ENCODE measurements at places on chromosomes 3 and 15.

- DNase-seq = no peak
These were observed 45.9 kb downstream of the SUMF1 start for GRCh38 chr3:4421121-4421520.

- no peak for DNase-seq
These were observed 70.1 kb downstream of the SMAD3 start for GRCh38 chr15:67135494-67135893.

GRCh38 chr15:60964527-60964926 is 264.6 kb downstream of the RORA start:
- no peak for DNase-seq

- DNase-seq = no peak
These were observed 18.8 kb upstream of the BCL6 start for GRCh38 chr3:187763850-187764648.

DNA sequence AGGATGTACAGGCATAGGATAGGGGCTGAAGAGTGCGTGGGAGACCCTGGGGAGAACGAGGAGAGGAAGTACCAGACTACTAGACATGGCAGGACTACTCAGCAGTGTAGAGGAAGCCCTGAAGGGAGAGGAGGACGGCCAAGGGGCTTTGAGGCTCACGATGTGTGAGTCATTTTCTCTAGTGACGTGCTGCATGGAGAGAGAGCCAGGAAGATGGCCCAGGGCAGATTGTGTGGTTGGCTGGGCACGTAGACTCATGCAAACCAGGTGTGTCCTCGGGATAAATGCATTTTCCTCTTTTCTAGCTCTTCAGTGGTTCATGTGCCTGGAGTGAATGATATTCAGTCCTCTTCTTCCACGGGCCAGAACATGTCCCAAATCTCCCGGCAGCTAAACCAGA is 115.0 kb upstream of the ABHD17C start:
- no peak for DNase-seq

GRCh38 chr3:140863580-140864009 is 78.0 kb upstream of the SLC25A36 start:
- peak; percentile 48 for DNase-seq

- no peak for DNase-seq
These were observed 13.3 kb upstream of the PTX3 start for GRCh38 chr3:157423337-157423736.

DNA sequence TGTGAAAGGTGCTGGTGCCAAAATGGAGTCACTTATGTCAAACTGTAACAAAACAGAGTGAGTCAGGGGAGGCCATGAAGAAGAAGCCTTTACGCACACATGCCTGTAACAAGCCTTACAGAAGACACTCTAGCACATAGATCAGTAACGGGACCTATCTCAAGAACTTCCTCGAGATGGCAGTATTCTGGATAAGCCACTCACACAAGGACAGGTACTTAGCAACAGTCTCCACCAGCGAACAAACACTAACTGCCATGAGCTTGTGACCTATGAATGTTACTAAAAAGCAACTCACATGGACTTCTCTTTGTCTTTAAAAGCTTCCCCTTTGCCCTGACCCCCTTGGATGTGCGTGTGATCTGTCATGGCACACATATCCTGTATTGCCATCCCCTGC is 235.1 kb downstream of the CD47 start:
- no peak for DNase-seq

DNA sequence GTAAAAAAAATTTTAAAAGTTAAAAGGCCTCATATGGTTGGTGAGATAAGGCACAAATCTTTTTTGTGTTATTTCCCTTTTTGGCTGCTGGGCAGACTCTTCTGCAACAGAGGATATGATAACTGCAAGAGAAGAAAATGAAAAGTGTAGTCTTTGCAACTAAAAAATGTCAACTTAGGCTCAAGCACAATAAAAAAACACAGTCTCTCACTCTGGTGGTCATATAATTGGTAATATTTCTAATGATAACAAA is 15.4 kb downstream of the COMMD2 start:
- DNase-seq = no peak

DNA sequence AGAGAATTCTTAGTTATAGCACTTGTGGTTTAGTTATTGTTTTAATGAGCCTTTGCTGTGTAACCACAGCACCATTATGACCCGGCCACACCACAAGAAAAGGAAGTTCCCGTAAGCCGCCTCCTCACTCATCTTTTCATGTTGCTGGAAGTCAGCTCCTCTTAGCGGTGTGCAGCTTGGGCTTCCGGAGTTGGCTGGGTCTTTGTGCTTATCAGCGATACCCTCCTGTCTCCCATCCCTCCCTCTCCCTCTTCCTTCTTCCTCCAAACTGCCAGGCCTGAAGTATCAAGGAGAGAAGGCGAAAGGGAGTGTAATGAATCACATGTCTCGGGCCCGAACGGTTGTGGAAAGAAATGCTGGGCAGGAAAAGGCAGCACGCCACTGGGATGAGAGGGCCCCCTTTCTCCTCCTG is 353.5 kb downstream of the MCTP2 start:
- DNase-seq = peak; percentile 38

- no peak for DNase-seq
These were observed 77.5 kb upstream of the LMOD3 start for GRCh38 chr3:69199942-69200341.

- no peak for DNase-seq
These were observed 7.7 kb upstream of the AMOTL2 start for GRCh38 chr3:134381831-134382442.

- no peak for DNase-seq
These were observed 15.2 kb downstream of the SLC2A2 start for GRCh38 chr3:171011109-171011872.

DNA sequence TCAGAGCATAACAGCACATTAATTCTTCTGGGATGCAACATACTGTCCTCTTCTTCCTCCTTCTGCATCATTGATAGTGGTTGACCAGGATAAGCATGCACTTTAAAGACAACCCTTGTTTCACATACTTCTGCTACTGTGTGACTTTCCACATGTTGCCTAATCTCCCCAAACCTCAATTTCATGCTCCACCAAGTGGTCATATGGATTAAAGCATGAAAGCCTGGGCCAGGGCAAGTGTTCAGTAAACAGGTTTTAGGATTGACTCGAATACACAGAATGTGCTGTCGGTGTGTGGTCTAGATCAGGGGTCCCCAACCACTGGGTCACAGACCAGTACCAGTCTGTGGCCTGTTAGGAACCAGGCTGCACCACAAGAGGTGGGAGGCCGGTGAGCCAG is 22.5 kb upstream of the BFSP2 start:
- no peak for DNase-seq

DNA sequence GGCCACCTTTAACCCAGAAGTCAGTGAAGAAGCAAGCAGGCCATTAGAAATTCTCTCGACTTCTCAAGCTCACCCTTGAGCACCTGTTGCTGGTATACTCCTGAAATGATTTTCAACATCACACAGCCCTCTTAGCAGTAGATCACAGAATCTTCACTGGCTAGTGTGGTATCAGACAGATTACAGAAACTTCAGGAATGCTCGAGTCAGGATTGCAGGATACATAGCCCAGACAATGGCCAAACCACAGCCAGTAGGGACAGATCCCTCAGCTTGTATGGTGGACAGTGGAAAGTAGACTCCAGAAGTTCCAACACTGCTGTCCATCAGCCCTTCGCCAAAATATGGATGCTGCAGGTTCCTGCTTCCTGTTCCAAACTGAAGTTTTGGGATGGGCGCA is 4.5 kb upstream of the KLHL40 start:
- DNase-seq = no peak

DNA sequence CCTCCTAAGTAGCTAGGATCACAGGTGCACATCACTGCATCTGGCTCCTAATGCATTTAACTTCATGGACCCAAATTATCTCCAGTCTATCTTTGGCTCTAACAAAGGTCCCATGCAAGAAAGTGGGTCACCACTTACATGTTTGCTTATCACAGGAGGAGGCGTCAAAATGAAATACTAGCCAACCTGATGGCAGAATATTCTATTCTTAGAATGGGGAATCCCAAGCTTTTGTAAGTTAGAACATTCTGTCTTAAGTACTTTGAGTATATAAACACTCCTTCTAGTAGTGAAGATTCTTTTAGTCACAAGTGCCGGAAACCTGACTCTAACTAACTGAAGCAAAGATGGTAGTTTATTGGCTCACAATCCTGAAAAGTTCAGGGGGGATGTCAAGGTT is 72.0 kb upstream of the ADAMTS9 start:
- DNase-seq = no peak

DNA sequence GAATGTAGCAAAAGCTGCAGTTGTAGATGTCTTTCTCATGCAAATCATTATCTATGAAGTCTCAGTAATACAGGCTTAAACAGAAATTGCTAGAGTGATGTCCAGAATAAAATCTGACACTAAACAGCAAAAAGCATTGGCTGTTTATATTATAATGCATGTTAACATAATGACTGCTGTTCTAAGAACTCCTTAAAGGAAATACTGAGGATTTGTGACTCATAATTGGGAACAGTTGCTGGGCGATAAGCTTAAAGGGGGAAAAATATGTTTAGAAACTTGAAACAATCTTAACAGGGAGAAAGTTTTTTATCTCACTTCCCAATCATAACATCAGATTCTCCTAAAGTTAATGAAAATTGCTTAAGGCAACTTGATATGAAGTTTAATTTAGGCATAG is 17.5 kb downstream of the TIPARP start:
- no peak for DNase-seq
